Sigmoid colon (tissue), 7 donors: ENCODE measurements at places on chromosomes 11 and 22. TPM values are rescaled to one million over a fixed set of nuclear protein-coding genes. Genes with fewer than 3 reads are reported as not detected.

DNA sequence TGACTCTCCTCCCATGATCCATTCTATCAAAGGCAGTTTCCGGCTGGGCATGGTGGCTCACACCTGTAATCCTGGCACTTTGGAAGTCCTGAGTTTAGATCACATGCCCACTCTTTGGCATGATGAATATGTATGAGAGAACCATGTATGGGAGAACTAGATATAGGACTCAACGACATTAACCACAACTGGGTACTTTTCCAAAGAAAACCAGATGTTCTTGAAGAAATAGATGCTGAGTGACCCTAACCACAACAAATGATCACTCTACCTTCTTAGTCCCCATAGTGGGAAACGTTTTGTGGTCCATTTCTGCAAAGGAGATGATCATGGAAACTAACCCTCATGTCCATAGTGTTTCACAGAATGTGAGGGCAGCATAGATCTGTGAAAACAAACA is 13.6 kb downstream of the FJX1 start:
- H3K36me3 ChIP-seq = no peaks in the 10 kb centered on the region
- no peak for DNase-seq
- H3K27ac ChIP-seq = no peak overlapping the region
- H3K27me3 ChIP-seq = no peaks in the 10 kb centered on the region
- no peaks in the 10 kb centered on the region for H3K4me1 ChIP-seq

DNA sequence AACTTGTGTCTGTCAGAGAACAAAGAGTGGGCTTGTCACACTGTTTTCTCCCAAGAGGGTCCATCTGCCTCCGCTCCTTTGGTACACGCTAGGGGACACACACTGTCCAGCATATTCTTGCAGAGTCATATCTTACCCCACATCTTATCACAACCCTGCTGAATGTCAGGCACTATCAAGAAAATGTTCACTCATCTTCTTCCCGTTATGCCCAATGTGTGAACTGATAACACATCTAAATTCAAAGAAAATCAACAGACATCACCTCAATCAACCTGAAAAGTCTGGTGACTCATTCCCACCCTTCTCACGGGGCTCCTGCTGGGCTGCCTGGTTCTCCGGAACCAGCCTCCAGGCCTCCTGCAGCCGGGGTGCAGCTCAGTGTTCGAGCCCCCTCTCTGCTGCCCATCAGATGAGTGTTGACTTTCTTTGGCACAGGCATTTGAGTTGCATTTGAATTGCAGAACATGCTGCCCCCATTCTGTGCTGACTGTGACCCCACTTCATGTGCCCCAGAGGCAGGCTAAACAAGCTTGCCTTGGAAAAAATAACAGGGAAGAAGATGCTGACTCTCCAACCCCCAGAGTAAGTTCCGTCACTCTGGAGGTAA is 19.4 kb downstream of the GRAP2 start:
- H3K27ac ChIP-seq = no peak overlapping the region
- H3K4me3 ChIP-seq = no peak overlapping the region
- H3K4me1 ChIP-seq = no peaks in the 10 kb centered on the region
- no peak for DNase-seq

DNA sequence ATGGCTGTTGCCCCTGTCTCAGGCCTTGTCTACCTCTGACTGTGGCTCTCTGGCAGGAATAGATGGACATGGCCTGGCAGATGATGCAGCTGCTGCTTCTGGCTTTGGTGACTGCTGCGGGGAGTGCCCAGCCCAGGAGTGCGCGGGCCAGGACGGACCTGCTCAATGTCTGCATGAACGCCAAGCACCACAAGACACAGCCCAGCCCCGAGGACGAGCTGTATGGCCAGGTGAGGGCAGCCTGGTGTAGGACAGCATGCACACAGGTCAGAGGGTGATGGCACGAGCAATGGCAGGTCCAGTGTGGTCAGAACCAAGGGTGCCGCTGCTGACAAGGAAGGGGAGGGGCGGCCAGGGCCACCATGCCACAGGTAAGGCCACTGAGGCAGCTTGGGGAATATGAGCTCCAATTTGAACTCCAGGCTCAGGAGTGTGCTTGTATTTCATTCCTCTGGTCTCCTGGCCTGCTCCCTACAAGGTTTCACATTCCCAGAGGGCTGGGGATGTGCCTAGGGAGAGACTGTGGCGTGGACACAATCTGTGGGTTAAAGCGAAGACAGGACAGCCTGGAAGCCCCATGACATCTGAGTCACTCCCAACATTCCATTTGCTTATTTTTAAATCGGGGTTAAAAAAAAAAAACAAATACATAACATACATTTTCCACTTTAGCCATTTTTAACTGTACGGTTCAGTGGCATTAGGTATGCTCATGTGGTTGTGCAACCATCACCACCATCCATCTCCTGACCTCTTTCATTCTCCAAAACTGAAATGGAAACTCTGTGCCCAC is 562 bp downstream of the FOLR3 start:
- H3K36me3 ChIP-seq = no peaks in the 10 kb centered on the region
- H3K4me3 ChIP-seq = no peak overlapping the region
- no peaks in the 10 kb centered on the region for H3K4me1 ChIP-seq

Gene ALDH3B1
- 9.4 TPM for total RNA-seq

- H3K4me3 ChIP-seq = no peak overlapping the region
- H3K27ac ChIP-seq = peak overlapping the region; percentile 77
- H3K4me1 ChIP-seq = peaks cover 29% of the 10 kb centered on the region
- H3K36me3 ChIP-seq = no peaks in the 10 kb centered on the region
- H3K27me3 ChIP-seq = no peaks in the 10 kb centered on the region
Observed at GRCh38 chr22:38176170-38176741, 5.4 kb downstream of the PLA2G6 start.

GRCh38 chr11:32210556-32210955 is 119.7 kb downstream of the RCN1 start:
- no peaks in the 10 kb centered on the region for H3K27me3 ChIP-seq
- no peak overlapping the region for H3K4me3 ChIP-seq
- no peak overlapping the region for H3K27ac ChIP-seq
- DNase-seq = no peak

Gene EIF4G2
- 512 TPM for total RNA-seq

Gene MB
- 1.9 TPM for total RNA-seq

Gene RIC8A
- 103 TPM for total RNA-seq

Gene KRTAP5-8
- total RNA-seq = not detected

- peak overlapping the region; percentile 84 for H3K27ac ChIP-seq
- H3K27me3 ChIP-seq = peaks cover 14% of the 10 kb centered on the region
- H3K4me1 ChIP-seq = peaks cover 18% of the 10 kb centered on the region
- no peak overlapping the region for H3K4me3 ChIP-seq
Observed at GRCh38 chr11:66050581-66051231, 1.5 kb upstream of the SF3B2 start.

DNA sequence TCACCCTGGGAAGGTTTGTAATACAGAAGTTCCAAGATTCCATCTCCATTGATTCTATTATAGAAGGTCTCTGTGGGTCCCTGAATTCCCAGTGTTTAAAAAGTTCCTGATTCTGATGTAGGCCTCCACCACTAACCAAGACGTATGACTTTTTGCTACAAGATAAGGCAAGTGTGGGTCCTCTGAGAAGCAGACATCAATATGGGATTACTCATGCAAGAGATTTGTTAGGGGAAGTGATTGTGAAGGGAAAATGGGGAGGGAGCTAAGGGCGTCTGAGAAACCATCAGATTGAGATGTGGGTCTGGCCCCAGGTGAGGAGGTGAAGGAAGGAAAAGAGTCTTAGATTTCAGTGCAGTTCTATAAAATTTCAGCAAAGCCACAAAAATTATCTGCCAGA is 10.2 kb upstream of the LGR4 start:
- H3K27ac ChIP-seq = no peak overlapping the region
- no peaks in the 10 kb centered on the region for H3K4me1 ChIP-seq
- DNase-seq = no peak
- no peaks in the 10 kb centered on the region for H3K36me3 ChIP-seq

Gene APOBEC3A
- not detected for total RNA-seq

DNA sequence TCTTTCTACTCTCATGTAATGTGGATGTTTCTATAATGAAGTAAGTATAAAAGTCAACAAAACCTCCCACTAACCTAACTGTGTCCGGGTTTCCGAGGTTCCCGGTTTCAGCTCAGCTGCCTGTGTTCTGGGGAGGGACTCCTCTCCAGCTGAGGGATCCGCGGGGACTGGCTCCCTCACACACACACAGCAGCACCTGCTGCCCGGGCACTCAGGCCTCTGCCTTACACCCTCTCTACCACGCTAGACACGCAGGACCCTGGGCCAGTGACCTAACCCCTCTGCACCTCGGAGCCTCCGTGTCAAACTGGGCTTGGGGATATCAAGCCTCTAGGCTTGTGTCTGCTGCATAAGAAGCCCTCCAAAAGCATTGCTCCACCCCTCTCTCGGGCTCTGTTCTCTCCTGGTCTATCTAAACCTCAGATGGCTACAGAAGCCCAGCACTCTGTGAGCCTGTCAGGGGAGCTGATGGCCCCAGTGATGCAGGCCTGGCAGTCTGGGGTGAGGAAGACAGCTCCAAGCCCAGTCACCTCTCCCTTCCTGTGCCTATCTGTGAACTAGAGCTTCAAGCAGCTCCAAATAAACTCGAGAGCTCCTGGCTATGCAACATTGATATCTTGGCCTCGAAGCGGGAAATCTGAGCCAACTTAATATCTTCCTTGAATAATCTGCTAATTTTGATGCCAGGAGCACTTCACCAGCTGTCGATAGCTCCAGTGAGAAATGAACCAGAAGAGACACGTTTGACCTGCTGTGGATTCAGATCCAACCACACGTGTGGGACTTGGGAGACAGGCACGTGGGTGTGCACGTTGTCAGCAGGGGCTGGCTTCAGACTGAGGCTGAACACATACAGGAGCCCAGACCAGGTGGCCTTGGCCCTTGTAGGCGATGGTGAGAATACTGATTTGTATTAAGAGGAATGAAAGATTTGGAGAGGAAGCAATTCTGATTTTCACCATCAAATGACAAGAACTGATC is 232.7 kb upstream of the B3GAT1 start:
- DNase-seq = peak; percentile 50
- no peak overlapping the region for H3K4me3 ChIP-seq
- H3K4me1 ChIP-seq = peaks cover 6% of the 10 kb centered on the region
- no peak overlapping the region for H3K27ac ChIP-seq
- no peaks in the 10 kb centered on the region for H3K27me3 ChIP-seq

Gene JAML
- 5.8 TPM for total RNA-seq

DNA sequence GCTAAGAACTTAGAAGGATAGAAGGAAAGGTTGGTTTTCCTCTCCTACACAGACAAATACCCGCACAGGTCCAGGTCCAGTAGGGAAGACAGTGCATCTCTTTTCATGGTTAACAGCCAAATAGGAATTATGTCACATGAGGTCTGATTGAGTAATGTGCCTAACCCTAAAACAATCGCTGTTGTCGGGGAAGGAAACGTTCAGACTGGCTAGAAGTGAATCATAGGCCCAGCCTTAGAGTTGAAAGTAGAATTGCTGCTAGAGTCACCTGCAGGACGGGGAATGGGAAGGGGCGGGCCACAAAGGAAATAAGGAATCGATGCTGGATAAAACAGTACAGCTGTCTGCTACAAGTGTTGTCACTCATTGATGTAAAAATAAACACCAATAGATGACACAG is 12.4 kb upstream of the HTATIP2 start:
- DNase-seq = no peak
- H3K36me3 ChIP-seq = no peaks in the 10 kb centered on the region
- no peak overlapping the region for H3K4me3 ChIP-seq
- no peaks in the 10 kb centered on the region for H3K27me3 ChIP-seq
- no peak overlapping the region for H3K27ac ChIP-seq

DNA sequence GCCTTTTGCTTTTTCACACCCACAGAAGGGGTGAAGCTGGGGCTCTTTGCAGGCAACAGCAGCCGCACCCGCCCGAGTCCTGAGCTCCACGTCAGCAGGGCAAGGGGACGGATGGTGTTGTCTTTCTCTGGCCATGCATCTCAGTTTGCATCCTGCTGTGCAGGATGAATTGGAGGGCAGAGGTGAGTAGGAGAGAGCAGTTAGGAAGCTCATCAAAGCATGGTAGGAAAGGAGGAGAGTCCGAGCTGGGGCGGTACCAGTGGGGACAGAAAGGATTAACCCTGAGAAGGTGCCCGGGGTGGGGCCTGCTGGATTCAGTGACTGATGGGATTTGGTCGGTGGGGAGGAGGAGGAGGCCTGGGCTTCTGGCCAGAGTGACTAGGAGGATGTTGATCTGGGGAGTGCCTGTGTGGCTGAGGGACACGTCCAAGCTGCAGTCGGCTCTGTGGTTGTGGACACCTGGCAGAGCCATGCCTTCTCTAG is 14.6 kb downstream of the FAM83F start:
- H3K27me3 ChIP-seq = peaks cover 58% of the 10 kb centered on the region
- H3K4me1 ChIP-seq = no peaks in the 10 kb centered on the region
- H3K27ac ChIP-seq = no peak overlapping the region
- no peak for DNase-seq
- H3K36me3 ChIP-seq = no peaks in the 10 kb centered on the region

Gene GAL
- 11.1 TPM for total RNA-seq

Gene CLDN5
- 38.3 TPM for total RNA-seq

GRCh38 chr11:111352935-111353710 is 26.0 kb downstream of the POU2AF1 start:
- H3K27ac ChIP-seq = no peak overlapping the region
- no peaks in the 10 kb centered on the region for H3K36me3 ChIP-seq
- no peaks in the 10 kb centered on the region for H3K27me3 ChIP-seq
- H3K4me3 ChIP-seq = no peak overlapping the region

DNA sequence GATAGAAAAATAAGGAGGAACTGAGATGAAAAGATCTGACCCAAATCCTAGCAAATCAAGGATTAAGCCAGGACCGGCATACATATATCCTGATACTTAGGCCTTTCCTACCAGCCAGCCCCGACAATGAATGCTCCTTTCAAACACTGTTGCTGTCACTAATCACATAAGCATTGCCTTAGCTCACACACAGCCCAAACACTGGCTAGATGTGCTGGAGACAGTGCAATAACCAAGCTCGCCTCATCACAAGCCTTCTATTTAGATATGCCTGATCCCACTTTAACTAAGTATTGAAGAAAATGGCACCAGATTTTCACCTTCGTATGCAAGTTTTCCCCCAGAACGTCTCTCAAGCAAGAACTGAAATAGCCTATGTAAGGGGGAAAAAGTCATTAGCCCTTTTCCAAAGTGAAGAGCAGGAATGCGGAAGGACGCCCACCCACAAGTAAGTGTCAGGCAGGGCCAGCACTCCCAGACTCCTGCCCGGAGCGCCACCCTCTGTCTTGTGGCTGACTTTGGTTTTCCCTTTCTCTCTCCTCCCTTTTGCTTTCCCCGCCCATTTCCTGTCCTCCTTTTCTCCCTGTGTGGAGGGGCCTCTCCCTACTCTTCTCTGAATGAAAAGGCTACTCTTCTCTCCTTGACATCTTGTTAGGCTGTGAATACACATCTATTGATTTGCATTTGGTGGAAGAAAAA is 8.9 kb upstream of the OPCML start:
- H3K27ac ChIP-seq = no peak overlapping the region
- no peak overlapping the region for H3K4me3 ChIP-seq
- DNase-seq = no peak
- no peaks in the 10 kb centered on the region for H3K27me3 ChIP-seq
- H3K36me3 ChIP-seq = no peaks in the 10 kb centered on the region
- no peaks in the 10 kb centered on the region for H3K4me1 ChIP-seq
